ENCODE measurements at places on chromosomes 1 and 21. TPM values are rescaled to one million over a fixed set of nuclear protein-coding genes. Genes with fewer than 3 reads are reported as not detected.

Gene ZNF683
- total RNA-seq, result not detected

Gene SMG7
- total RNA-seq, result 10.7 TPM

Gene GSTM2
- total RNA-seq, result 16.2 TPM

Gene C1orf94
- total RNA-seq, result not detected

Gene TACSTD2
- total RNA-seq, result 0.14 TPM

Gene PI4KB
- total RNA-seq, result 32.0 TPM

Gene ZNF695
- total RNA-seq, result 0.71 TPM

Gene SNIP1
- 14.1 TPM for total RNA-seq

Gene AUNIP
- total RNA-seq, result 0.28 TPM

Gene E2F2
- total RNA-seq, result 0.14 TPM

Gene LRRC38
- total RNA-seq, result 0.28 TPM

Gene LRRC71
- not detected for total RNA-seq

Gene ILDR2
- under 0.01 TPM for total RNA-seq

Gene LDLRAD1
- total RNA-seq, result not detected

Gene TNNI3K
- 1.1 TPM for total RNA-seq

Gene KRTAP11-1
- total RNA-seq, result not detected

Gene PRMT6
- total RNA-seq, result 14.5 TPM

Gene TIE1
- total RNA-seq, result 0.14 TPM

Gene RNF187
- total RNA-seq, result 61.4 TPM

Gene USP21
- total RNA-seq, result 4.7 TPM

Gene GPR52
- total RNA-seq, result 0.55 TPM
